ENCODE measurements at places on chromosomes 5 and 9. TPM values are rescaled to one million over a fixed set of nuclear protein-coding genes. Genes with fewer than 3 reads are reported as not detected.

The ZNF879 gene
- 2.8 TPM for total RNA-seq

The CLIC3 gene
- 9.7 TPM for total RNA-seq

The PCA3 gene
- total RNA-seq = not detected

The IL4 gene
- not detected for total RNA-seq

The TOPORS gene
- total RNA-seq = 14.9 TPM

The LVRN gene
- not detected for total RNA-seq

The IRX1 gene
- not detected for total RNA-seq

The ENG gene
- total RNA-seq = 261 TPM

The ENHO gene
- total RNA-seq = not detected

The NIM1K gene
- total RNA-seq = 0.30 TPM

The CDKN2B-AS1 gene
- total RNA-seq = 1.2 TPM

The PSD2 gene
- 0.07 TPM for total RNA-seq

The TAF11L5 gene
- not detected for total RNA-seq

The DBH gene
- not detected for total RNA-seq

DNA sequence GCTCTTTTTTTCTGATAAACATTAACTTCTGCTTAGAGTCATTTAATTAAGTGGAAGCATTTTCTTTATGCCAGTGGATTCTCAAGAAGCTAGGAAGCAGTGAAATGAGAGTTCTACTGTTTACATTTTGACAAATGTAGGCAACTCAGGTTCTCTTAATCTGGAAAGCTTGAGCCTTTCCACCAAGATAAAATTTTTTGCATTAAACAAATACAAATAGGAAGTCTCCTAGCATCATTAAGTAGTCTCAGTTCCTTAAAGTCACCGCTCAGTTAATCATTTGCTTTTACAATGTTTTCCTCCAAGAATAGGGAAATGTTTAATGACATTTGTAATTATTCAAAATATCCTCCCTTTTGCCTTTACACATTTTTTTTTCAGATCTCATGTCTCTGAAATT, 290.4 kb upstream of the PDE4D start:
- DNase-seq = no peak

DNA sequence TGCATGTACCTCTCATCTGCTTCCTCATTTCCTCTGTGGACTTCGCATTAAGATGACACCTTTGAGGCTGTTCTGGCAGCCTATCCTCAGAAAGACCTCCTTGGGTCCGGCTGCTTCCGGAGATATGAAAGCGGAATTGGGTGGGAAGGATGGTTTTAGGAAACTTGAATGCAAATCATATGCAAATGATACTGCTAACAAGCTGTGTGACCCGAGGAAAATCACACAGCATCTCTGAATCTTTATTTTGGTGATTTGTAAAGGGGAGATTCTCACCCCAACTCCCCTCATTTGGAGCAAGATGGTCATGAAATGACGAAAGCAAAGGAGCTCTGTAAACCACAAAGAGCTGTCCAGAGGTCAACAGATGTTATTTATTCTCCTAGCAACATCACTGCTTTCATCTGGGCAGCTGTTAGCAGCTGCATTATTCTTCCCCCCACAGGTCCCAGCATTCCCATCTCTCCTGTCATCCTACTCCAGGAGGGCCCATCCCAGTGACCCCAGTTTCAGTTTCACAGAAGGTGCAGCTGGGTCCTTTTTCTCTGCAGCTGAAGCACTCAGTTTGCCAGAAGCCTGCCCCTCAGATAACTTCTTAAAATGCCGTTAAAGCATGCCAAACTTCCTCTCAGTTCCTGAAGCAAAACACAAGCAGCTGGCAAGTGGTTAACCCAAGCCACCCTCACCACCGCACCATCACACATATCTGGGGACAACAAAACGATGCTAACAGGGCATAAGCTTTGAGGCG, 269.5 kb downstream of the SEC61B start:
- no peak for DNase-seq

DNA sequence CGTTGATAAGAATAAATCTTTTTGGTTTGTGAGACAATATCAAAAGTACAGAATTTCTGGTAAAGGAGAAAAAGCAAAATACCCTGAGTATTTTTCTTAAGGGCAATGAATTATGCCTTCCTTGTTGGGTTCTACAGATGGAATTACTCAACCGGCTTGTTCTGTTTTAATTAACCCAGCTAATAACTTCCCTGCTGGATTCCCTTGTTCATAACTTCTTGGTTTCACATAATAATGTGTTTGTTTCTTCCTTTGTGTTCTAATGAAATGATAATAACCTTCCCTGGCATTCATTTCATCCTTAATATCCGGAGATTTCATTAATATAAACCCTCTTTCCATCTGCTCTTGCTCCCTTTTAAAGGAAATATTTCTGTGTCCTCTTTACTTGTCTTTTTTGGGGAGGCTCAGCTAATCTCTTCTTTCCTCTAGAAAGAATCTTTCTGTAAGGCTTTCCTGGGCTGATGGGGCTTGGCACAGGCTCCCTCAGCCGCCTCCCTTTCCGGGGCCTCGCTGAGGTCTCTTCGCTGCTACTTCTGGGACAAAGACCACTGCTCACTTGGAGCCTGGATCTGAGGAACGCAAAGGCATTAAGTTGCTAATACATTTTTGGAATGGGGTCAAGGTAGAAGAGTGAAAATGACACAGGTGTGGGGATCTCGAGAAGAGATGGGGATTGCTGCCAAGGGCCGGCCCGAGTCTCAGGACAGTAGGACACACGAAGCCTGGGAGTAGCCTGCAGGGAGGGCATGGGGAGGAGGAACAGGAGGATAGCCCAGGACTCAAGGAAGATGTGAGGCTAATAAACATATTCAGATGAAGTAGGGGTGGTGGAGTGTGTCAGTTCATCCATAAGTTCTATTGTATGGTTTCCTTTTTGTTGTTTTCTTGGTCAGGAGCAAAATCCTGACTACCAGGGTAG, 118.5 kb downstream of the NRG2 start:
- no peak for DNase-seq

DNA sequence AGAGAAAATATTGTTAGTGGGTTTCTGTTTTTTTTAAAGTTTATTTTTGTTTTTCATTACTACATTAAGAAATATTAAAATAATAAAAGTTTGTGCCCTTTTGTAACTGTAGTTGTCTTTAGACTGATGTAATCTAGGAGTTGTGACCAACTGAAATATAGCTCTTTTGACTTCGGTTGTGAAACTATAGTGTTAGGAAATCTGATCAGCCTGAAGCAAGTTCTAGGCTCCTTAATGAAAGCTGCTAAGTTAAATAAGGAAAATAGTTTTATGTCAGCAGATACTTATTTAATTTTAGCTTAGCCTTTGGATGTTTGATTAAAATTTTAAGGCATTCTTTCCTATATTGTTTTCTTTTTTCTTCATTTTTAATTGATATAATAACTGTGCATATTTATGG, 14.2 kb downstream of the AP3S1 start:
- DNase-seq = no peak

DNA sequence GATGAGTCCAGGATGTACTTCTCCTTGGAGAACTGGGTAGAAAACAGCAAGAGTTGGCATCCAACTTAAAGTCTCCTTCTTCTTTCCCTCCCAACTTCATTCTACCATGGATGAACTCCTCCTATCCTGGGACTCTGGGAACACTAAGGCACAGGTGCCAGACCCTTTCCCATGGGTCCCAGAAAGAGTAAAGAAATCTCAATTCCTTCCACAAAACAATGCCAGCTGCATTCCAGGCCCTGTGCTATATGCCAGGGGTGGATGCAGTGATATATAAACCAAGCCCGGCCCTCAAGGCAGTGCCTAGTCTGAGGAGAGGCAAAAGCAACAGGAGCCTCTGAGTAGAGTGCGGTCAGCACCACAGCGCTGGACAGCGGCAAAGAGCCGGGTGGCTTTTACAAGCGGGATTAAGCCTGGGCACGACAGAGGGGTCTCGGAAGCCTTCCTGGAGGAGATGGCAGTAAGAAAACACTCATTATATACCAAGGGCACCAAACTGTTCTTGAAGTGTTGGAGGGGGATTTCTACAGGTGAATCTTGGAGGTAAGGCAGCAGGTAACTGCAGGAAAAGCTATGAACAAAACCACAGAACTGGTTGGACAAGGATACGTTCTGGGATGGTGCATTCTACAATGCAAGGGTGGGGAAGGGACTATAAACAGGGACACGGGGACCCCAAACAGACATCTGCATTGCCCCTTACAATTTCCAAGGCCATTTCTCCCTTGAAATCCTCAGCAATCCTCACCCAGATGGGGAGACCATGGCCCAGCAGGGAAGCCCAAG, 16.4 kb upstream of the TOR2A start:
- DNase-seq = no peak

- DNase-seq = no peak
Observed at GRCh38 chr5:50984640-50985039, 318.2 kb downstream of the PARP8 start.

DNA sequence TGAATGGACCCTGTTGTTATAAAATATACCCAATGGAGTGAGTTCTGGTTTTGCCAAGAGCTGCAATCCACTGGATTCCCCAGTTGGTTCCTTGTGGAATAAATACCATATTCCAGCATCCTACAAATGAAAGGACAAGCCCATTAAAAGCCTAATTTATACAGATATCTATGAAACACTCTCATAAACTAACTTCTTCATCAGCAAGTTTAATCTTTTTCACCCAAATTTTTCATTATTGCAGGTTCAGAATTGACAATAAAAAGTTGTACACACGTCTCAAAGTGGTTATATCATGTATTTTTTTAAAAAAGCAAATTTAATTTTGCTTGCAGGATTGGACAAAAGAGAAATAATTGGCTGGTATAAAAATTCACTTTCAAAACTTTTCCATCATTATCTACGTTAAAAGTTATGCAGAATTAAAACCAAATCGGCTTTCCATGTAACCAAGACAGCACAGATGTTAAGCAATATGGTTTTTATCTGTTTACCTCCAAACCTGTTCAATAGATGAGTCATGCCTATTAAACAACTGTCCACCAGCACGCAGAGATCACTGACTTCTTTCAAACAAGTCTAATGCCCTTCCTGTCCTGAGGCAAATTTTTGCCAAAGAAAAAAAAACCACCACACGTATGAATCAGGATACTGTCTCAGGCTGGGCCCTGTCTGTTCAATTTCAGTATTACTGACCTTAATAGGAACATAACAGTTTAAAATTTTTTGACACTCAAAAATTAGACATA, 42.5 kb downstream of the CEMIP2 start:
- peak; percentile 83 for DNase-seq

GRCh38 chr9:101119206-101119819, 90.8 kb downstream of the PLPPR1 start:
- DNase-seq = no peak

- DNase-seq = no peak
Observed at GRCh38 chr9:93194641-93195040, 10.7 kb downstream of the WNK2 start.

- DNase-seq = no peak
Observed at GRCh38 chr9:101832486-101832885, 94.0 kb upstream of the GRIN3A start.

DNA sequence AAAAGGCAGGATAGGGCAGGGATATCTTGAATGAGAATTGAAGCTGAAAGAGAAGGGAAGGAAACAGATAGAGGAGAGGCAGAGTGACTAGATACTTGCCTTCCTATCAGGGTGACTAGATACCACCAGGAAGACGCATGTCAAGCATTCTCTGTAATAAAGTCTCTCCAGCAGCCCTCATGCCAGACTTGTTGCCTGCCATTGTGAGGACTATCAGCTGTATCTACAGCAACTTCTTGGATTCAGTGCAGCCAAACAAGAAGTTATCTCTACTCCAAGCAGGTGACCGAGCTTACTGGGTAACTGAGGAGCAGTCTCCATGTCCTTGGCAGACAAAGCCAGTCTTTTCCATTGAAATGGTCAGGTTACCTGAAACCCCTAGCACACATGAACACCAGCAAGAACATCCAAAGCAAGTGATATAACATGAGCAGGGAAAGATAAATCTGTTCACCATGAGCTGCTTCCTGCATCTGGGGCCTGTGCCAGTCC, 9.3 kb downstream of the SH3RF2 start:
- DNase-seq = no peak

DNA sequence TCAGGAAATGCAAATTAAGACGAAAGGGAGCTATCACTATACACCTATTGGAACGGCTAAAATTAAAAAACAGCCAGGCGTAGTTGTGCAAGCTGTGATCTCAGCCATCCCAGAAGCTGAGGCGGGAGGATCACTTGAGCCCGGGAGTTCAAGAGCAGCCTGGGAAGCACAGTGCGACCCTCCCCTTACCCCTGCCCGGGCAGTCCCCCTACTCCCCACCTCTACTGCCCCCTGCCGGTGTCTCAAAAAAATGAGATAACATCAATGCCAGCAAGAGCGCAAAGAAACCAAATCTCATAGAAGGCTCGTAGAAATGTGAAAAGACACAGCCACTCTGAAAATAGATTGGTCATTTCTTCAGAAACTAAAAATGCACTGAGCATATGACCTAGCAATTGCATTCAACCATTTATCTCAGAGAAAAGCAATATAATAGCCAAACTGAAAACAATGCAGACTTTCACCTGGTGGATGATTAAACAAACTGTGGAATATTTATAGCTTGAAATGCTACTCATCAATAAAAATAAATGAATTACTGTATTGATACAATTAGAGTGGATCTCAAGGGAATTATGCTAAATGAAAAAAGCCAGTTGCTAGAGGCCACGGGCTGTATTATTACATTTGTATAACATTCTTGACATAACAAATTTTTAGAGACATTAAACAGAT, 20.6 kb downstream of the OR2V2 start:
- DNase-seq = no peak

- peak; percentile 54 for DNase-seq
Observed at GRCh38 chr9:74777136-74777879, 110.4 kb downstream of the TRPM6 start.

- no peak for DNase-seq
Observed at GRCh38 chr9:120917929-120918762, 8.4 kb downstream of the TRAF1 start.

DNA sequence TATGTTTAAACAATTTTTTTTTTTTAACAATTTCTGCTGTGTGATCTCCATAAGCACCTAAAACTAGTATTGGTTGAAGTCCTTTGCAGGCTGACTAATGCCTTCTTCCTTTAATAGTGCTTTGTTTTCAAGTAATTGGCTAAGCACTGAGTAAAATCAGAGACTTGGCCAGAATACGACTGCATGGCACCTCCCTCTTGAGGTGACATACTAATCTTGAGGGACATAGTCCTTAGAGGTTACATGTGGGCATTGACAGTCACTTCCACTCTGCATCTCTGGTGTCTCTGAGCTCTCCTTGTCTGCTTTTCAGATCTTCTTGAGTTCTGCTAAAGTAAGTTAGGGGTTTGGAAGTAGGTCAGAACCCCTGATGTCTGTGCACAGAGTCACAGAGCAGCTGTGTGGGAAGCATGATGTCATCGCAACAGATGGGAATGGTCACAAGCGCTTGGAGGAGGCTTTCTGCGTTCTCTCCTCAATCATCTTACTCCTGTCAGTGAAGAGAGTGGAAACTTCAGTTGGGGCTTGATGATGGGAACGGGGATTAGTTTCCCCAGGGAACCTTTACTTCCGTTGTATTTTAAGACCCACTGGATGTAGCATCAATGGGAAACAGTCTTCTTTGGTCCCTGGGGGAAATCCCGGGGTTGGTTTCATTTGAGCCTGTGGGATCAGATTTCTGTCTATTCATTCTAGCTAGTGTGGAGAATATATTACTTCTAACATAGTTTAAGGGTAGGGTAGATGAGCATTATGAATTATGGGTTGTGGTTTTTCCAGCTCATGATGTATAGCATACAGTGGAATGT, 136.9 kb downstream of the ARHGAP26 start:
- DNase-seq = no peak

Data from HFFc6 (cell line).